NCI-H446 (cell line): ENCODE measurements at places on chromosomes 7 and 10.

- DNase-seq: no peak
Observed at GRCh38 chr10:13852872-13853271, 266.1 kb downstream of the PRPF18 start.

- no peak for DNase-seq
Observed at GRCh38 chr7:90232430-90232829, 12.5 kb upstream of the CFAP69 start.

GRCh38 chr7:85564861-85565260 is 378.0 kb upstream of the SEMA3D start:
- DNase-seq: no peak

GRCh38 chr10:101494650-101495049 is 93.4 kb downstream of the POLL start:
- DNase-seq: peak; percentile 5

- DNase-seq: no peak
Observed at GRCh38 chr10:128850647-128851046, 616.4 kb upstream of the MGMT start.

GRCh38 chr10:129655679-129656031 is 188.6 kb downstream of the MGMT start:
- no peak for DNase-seq

GRCh38 chr10:18577823-18578685 is 73.3 kb downstream of the NSUN6 start:
- DNase-seq: no peak

GRCh38 chr10:86849181-86849894 is 92.9 kb downstream of the BMPR1A start:
- no peak for DNase-seq

GRCh38 chr7:27174874-27175625 is 930 bp upstream of the HOXA10 start:
- DNase-seq: no peak

GRCh38 chr7:8060241-8060640 is 91.6 kb downstream of the GLCCI1 start:
- no peak for DNase-seq

DNA sequence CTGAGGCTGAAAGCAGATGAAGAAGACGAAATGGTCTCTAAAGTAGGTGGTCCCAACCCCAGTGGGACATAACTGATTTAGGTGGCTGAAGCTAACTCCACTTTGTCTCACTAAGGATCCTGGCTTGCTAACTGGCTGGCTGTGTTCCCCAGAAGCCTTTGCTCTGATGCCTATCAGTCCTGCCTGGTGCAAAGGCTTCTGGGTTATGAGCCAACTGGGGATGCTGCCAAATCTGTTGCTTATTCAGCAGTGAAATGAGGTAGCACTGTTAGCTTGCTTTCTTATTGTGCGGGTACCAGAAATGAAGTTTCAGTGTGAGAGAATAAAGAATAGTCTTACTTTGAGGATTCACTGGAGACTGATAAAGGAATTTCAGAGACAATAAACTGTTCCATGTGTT is 18.1 kb downstream of the PRKG1 start:
- DNase-seq: peak; percentile 45

- DNase-seq: no peak
Observed at GRCh38 chr10:101595591-101596433, 7.7 kb downstream of the DPCD start.

GRCh38 chr10:75632805-75633462 is 201.5 kb downstream of the LRMDA start:
- no peak for DNase-seq

DNA sequence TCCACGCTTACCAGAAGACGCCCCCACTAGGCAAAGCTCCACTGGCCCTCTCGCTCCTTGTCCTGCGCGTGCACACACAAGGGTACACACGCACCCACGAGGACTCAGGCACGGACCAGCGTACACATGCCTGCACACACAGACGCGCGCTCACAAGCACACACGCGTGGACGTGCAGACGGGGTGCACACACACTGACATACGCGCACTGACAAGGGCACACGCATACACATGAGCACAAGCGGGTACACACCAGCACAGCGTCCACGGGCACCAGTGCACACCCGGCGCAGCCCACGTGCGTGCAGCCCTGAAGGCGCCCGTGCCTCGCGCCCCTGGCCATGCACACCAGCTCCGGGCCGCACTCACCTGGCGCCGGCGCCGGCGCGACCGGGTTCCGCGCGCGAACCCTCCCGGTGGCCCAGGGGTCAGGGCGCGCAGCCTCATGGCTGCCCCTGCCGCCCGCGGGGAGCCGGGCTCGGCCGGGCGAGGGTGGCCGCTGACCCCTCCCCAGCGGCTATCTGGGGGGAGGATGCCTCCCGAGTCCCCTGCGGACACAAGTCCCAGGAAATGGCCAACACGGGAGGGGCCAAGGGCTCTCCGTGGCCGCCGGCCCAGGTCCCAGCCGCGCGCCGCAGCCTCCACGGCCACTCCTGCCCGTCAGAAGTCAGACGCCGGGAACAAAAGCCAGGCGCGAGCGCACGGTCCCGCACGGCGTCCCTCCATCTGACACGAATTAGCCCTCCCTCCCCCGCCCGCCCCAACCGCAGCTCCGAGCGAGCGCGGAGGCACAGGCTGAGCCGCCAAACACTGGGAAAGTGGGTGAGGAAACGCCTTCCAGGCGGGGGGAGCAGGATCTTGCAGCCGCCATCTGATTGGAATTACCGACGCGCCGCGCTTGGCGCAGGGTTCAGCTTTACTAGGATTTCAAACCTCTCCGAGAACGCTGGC is 45.0 kb downstream of the TNS3 start:
- DNase-seq: no peak

DNA sequence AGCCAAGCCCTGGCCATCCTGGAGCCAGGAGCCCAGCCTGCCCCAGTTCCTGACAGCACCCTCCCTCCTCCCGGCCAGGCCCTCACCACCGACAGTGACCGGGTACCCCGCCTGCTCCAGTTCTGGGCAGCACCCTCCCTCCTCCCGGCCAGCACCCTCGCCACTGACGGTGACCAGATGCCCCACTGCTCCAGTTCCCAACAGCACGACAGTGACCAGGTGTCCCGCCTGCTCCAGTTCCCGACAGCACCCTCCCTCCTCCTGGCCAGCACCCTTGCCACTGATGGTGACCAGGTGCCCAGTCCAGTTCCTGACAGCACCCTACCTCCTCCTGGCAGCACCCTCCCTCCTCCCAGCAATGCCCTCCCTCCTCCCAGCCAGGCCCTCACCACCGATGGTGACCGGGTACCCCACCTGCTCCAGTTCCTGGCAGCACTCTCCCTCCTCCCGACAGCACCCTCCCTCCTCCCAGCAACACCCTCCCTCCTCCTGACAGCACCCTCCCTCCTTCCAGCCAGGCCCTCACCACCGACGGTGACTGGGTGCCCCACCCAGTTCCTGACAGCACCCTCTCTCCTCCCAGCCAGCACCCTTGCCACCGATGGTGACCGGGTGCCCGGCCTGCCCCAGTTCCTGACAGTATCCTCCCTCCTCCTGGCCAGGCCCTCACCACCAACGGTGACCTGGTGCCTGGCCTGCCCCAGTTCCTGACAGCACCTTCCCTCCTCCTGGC is 40.3 kb downstream of the VIPR2 start:
- DNase-seq: no peak

DNA sequence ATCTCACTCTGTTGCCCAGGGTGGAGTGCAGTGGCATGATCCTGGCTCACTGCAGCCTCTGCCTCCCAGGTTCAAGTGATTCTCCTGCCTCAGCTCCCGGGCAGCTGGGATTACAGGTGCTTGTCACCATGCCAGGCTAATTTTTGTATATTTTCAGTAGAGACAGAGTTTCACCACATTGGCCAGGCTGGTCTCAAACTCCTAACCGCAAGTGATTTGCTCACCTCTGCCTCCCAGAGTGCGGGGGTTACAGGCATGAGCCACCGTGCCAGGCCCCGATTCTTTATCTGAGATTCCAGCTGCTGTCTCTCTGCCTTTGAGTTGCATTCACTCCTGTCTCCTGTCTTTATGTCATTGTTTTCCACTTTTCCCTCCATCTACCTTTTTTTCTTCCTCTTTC is 168.7 kb downstream of the TMEM178B start:
- DNase-seq: no peak

DNA sequence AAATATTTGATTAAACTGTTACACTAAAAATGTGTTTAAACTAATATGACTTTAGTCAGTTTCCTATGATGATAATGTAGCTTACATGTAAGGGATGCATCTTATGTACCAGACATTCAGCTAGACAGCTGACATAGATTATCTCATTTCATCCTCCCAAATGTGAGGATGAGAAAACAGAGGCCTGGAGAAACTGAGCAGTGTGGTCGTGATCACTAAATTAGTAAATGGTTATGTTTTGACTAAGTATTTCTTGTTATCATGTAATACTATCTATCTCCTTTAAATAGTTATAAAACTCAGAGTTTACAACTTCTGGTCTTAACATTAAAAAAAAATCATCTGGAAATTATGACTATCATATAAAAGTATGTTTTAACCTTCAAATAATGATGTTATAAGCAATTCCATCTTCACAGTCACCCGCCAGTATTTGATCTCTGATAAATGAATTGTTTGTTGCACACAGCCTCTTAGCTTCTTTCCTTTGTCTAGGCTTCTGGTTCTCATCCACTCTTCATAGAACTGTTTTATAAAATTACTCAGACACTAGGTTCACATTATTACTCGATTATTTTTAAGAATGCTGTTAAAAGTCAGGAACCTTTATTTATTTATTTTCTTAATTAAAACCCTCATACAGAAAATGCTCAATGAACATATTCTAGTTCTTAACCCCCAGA is 33.6 kb upstream of the HDAC9 start:
- DNase-seq: no peak

- no peak for DNase-seq
Observed at GRCh38 chr7:142856565-142857245, 1.8 kb downstream of the EPHB6 start.

DNA sequence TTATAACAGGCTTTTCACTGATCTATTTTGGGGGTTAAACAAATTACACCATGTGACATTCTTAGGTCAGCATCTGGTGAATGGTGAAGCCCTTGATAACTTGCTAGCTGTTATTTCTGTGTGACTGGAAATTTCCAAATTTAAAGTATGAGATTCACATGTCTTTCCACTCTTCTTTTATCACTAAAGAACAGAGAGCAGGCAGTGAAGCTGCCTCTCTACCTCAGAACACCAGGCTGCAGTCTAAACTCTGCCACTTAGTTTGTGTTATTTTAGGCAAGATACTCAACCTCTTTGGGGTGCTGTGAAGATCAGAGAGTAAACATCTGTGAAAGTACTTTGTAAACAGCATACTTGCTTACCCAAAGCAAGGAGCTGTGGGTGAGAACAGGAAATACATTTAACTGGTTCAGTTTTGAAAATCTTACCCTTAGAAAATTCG is 15.5 kb upstream of the SP4 start:
- no peak for DNase-seq

DNA sequence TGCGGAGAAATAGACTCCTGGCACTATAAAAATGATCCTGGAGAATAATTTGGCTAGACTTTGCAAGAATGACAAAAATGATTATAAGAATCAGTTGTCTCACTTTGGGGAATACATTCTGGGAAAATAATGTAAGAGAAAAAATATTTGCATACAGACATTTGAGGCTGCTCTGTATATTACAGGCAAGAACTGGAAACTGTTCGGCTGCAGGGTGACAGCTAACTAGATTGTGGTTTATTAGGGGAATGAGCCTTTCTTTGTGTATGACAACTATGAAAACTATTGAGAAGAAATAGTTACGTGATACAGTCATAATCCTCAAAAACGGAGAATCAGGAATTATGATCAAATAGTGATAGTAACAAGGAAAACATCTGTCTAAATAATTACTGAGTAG is 8.6 kb downstream of the TRIM56 start:
- no peak for DNase-seq

DNA sequence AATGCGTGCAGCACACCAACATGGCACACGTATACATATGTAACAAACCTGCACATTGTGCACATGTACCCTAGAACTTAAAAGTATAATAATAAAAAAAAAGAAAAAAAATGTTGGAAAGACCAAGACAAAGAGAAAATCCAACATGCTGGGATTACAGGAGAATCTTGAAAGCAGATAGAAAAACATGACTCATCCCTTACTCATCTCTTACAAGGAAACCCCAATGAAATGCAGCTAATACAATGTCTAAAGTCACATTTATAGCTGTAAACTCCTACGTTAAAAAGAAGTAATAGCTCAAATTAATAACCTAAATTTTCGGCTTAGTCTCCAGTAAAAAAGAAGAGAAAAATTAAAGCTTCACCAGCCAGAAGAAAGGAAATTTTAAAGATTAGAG is 47.5 kb upstream of the DGKB start:
- DNase-seq: no peak

DNA sequence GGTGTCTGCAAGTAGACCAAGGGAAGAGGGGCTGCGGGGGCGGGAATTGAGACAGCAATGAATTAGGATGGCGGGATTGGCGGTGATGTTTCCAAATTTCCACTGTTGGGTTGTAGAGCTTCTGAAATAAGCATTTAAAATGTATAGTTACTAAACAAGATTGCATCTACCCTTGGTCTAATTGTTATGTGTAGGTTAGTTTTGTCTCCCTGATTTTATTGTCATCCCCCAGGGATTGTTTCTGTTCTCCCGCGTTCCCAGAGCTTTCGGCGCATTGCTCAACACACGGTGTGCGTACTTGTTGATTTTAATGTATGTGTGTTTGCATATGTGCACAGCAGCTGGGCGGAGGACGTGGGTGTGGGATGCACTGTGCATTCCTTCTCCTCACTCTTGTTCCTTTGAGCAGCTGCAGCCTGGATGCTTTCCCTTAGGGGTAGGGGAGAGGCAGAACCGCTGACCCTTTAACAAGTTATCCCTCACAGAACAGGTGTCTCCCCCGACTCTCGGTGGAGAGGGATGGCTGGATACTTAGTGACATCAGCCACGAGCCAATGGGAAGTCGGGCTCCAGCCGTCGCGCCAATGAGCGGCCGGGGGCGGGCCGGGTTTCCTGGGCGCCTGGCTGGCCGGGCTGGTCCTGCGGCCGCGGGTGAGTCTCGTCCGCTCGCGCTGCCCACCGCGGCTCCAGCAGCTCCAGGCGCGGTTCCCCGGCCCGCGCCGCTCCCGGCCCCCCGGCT is at the start of gene TSPAN33:
TSPAN33 (plus strand) TSS at position 613 of the 739 bp plus-strand sequence. CDS start 274 bp downstream, outside the sequence.
- no peak for DNase-seq

DNA sequence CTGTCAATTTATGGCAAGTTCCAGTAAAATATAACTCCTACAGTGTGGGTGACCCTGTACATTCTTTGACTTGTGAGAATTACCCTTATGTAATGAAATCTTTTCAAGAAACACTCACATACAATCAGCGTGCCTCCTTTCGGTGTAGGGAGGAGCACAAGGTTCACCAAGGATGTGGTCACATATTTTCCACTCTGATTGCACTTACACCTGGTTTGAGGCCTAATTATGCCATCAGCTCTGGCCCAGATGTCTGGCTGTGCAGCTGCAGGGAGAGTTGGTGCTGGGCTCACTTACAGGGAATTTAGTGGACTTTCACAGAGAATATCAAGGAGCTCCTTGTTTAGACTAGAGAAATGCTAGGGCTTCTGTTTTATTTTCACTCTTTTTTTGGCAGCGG is 146.0 kb upstream of the STEAP4 start:
- no peak for DNase-seq

- no peak for DNase-seq
Observed at GRCh38 chr7:148079206-148080080, 511.1 kb upstream of the C7orf33 start.
